RPMI7951 (cell line): ENCODE measurements at places on chromosomes 13 and 19. TPM values are rescaled to one million over a fixed set of nuclear protein-coding genes. Genes with fewer than 3 reads are reported as not detected.

DNA sequence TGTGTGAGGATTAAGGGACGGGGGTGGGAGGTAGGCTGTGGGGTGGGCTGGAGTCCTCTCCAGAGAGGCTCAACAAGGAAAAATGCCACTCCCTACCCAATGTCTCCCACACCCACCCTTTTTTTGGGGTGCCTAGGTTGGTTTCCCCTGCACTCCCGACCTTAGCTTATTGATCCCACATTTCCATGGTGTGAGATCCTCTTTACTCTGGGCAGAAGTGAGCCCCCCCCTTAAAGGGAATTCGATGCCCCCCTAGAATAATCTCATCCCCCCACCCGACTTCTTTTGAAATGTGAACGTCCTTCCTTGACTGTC is 5.5 kb downstream of the FOSB start:
- no peak for DNase-seq

- peak; percentile 96 for DNase-seq
Measured at GRCh38 chr13:20359335-20359734, 127.2 kb upstream of the GJB6 start.

DNA sequence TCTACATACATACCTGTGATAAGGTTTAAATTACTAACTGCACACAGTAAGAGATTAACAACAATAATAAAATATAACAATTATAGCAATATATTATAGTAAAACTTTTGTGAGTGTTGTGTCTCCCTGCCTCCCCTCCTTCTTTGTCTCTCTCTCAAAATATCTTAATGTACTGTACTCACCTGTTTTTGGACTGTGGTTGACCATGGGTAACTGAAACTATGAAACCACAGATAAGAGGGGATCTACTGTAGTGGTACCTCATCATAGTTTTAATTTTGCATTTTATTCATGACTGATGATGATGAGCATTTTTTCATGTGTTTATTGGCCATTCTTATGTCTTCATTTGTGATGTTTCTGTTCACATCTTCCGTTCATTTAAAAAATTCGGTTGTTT is 104.5 kb downstream of the NBEA start:
- no peak for DNase-seq

DNA sequence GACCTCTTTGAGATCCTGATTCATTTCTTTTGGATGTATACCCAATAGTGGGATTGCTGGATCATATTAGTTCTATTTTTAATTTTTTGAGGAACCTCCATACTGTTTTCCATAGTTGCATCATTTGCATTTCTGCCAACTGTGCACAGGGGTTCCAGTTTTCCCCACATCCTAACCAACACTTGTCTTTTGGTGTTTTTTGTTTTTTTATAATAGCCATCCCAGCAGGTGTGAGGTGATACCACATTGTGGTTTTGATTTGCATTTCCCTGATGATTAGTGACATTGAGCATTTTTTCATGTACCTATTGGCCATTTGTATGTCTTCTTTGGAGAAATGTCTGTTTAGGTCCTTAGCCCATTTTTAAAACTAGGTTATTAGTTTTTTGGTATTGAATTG is 18.8 kb upstream of the GPR183 start:
- DNase-seq: no peak

DNA sequence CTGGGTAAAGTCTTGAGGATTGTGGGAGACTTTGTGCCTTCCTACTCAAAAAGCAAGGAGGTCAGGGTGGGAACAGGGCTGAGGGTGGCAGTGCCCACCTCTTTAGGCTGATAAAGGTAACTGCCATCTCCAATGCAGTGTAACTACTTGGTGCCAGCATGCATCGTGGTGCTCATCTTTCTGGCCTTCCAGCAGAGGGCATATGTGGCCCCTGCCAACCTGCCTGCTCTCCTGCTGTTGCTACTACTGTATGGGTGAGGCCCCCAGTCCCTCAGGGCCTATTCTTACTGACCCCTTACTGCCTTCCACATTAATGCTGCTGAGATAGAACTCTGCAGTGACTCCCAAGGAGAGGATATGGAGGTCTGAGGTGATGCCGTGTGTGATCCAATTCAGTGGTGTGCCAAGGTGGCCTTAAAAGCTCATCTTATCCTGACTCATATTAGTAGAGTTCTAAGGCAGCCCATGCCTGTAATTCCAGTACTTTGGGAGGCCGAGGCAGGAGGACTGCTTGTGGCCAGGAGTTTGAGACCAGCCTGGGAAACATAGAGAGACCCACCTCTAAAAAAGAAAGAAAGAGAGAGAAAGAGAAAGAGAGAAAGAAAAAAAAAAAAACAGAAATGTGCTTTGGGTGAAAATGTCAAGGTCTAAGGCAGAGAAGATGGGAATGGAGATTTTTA is 9.7 kb upstream of the ARHGAP45 start:
- peak; percentile 66 for DNase-seq

DNA sequence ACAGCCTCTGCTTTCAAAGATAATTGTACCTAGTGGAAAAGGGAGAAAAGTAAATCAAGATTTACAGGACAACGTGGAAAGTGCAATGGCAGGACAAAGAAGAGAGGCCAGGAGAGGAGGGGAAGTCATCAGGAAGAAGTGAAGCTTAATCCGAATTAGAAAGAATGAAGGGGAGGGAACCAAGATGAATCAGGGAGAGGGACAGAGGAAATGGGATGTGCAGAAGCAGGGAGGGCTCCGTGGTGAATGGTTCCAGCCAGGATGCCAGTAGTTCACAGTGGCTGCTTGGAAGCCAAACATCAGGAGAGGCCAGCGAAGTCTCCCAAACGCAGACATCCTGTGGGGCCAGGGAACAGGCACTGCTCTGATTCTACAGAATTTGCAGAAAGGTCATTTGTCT is 144.4 kb downstream of the LIG4 start:
- no peak for DNase-seq

GRCh38 chr19:35777086-35777841 is 1.9 kb downstream of the ARHGAP33 start:
- DNase-seq: no peak

DNA sequence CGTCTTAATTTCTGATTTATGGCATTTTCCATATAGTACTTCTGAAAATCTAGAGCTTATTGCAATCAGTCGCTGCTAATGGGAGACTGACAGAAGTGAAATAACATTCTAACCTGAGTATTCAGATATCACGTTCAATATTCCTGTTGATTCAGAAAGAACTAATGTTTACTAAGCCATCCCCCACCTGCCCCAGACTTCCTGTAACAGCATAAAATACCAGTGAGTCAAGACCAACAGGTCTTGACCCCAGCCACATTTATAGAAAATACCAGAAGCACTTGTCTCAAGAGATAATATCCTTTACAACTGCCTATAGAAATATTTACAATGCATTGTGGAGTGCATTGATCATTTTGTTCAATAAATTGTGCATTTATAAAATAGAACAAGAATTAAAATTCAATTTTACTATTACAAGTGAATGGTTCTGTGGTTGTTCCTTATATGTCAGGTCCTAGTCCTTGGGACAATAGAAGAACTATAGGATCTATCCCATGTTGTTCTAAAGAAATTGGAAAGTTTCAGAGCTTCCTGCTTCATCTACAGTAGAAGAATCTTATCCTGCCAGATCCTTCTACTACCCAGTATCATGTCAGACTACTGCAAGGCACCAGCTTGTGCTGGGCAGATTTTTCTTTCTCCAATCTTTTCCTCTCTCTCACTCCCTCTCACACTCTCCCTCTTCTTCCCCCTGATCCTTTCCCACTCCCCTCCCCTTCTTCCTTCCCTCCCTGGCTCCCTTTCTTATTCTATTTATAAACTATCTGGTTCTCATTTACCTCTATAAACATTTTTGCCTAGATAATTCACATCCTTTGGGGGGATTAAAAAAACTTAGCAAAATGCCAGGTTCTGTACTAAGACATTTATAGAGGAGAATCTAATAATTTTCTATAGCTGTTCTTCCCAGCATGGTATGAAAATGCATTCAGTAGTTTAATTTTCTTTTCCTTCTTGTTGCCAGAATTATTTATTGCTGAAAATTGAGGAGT is 629.9 kb downstream of the DIAPH3 start:
- DNase-seq: no peak

GRCh38 chr19:57886046-57886445 is 2.8 kb downstream of the ZNF814 start:
- no peak for DNase-seq

DNA sequence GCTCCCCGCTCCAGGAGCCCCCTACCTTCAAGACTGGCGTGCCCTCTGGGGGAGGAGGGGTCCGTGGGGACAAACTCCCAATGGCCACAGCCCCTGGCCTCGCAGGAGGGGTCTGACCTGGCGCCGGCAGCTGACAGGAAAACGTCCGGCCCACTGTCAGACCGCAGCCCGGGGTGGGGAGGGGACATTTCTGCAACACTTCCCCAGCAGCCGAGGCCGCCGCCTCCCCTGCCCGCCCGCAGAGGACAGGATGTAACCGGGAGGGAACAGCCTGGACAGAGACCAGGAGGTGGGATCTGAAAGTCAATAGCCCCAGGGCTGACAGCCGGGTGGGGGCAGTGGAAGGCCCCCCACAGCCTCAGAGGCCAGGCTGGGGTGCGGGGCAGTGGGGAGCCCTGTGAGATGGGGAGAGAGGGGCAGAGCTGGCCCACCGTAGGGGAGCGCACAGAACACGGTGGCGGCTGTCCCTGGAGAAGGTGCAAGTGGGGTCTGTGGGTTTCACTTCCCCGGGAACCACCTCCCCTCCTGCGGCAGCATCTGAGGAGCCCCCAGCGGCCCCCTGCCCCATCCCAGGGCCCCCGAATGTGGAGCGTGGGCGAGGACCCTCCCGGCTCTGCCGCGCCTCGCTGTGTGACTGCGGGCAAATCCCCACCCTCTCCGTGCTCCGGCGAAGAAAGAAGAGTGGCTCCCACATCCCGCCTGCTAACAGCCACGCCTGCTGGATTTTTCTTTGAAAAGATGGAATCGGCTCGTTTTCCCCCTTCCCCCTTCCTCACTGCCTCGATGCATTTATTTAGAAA is at the start of gene PEAK3:
Gene PEAK3, minus strand, starts transcription at position 114 of the 800 bp plus-strand sequence. CDS start 1,244 bp downstream, outside the sequence.
- peak; percentile 72 for DNase-seq

S1PR4 gene
- not detected in 2 replicates for total RNA-seq

DNASE2 gene
- 33.6 and 36.1 TPM in 2 replicates for total RNA-seq

DCLK1 gene
- 0.20 and 0.24 TPM in 2 replicates for total RNA-seq

URAD gene
- not detected in 2 replicates for total RNA-seq

CGB5 gene
- total RNA-seq: not detected in 2 replicates
